ENCODE measurements at places on chromosomes 6 and 20. TPM values are rescaled to one million over a fixed set of nuclear protein-coding genes. Genes with fewer than 3 reads are reported as not detected.

Gene PLCB4
- total RNA-seq: 95.7 TPM

DNA sequence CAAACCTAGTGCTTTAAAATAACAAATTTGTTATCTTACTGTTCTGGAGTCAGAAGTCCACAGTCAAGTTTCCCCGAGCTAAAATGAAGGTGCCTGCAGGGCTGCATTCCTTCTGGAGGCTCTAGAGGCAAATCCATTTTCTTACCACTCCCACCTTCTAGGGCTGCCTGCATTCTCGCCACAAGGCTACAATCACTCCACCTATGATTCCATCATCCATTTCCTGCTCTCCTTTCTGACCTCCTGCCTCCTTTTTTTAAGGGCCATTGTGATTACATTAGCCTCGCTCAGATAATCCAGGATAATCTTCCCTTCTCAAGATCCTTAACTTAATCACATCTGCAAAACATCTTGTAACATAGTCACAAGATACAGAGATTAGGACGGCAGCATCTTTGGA lies 42.4 kb upstream of the SIRT5 start:
- H3K27ac ChIP-seq: no peak overlapping the region
- DNase-seq: no peak
- no peaks in the 10 kb centered on the region for H3K36me3 ChIP-seq
- H3K4me1 ChIP-seq: peaks cover 4% of the 10 kb centered on the region
- no peak overlapping the region for H3K4me3 ChIP-seq

DNA sequence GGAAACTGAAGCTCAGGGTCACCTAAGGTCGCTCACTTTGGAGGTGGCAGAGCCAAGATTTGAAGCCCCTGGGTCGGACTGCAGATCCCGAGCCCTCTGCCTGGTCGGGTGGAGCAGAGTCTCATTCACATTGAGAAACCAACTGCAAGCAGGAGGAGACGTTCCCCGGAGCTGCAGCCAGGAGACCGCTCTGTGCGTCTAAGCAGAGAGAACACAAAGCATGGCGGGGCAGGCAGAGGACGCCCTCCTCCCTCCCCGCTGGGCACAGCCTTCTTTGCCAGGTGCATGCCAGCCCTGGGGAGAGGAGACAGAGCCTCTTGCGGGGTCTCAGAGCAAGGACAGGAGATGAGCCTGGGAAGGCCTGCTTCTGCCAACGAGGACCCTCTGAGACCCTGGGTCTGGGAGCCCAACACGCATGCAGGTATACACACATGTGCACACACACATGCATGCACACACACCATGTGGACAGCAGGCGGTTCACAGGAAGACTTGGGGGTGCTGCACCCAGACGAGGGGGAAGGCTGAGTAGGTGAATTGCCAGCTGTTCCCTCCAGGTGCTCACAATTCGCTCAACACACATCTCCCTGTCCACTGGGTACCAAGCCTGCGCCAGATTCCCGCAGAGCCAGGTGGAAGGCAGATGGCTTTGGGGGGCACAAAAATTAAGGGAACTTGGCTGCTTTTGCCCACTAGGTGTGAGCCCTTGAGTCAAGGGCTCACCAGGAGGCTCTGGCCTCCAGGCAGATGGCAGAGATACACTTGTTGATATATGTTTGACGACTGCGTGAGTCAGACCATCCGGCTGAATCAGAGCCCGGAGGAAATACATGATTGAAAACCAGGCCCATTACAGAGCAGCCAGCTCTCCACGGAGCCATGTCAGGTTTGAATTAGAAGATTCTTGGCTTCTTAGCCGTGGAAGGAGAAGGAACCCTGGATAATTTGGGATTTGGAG lies 5.5 kb upstream of the NTSR1 start:
- peak overlapping the region; percentile 75 for H3K4me3 ChIP-seq
- H3K4me1 ChIP-seq: peaks cover 37% of the 10 kb centered on the region
- no peaks in the 10 kb centered on the region for H3K36me3 ChIP-seq
- H3K27ac ChIP-seq: peak overlapping the region; percentile 92

- H3K4me1 ChIP-seq: peaks cover 44% of the 10 kb centered on the region
- no peak overlapping the region for H3K4me3 ChIP-seq
- H3K36me3 ChIP-seq: no peaks in the 10 kb centered on the region
- no peak overlapping the region for H3K27ac ChIP-seq
Observed at GRCh38 chr6:14464055-14464454, 346.5 kb downstream of the CD83 start.

DNA sequence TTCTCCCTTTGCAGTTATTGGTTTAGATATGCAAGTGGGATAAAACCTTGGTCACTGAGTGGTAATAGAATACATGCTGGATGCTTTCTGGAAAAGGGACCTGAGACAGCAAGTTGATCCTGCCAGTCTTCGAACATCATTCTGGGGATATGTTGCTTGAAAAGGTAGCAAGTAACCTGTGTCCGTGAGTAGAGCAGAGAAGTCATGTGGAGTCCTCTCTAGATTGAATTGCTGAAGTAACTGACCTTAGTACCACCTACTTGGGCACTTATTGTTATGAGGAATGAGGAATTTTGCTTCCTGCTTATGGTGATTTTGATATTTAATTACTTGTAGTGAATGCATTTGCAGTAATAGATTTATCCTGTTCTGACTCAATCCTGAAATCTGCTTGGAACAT lies 367.3 kb upstream of the IMPG1 start:
- no peak overlapping the region for H3K27ac ChIP-seq
- H3K27me3 ChIP-seq: no peaks in the 10 kb centered on the region
- no peaks in the 10 kb centered on the region for H3K4me1 ChIP-seq
- no peak for DNase-seq
- no peak overlapping the region for H3K4me3 ChIP-seq

Gene BAG2
- total RNA-seq: 24.3 TPM

Gene MYLK2
- total RNA-seq: 0.20 TPM

GRCh38 chr6:107713563-107713962 lies 110.5 kb downstream of the SCML4 start:
- peak overlapping the region; percentile 82 for H3K4me3 ChIP-seq
- no peaks in the 10 kb centered on the region for H3K36me3 ChIP-seq
- peaks cover 21% of the 10 kb centered on the region for H3K4me1 ChIP-seq
- peaks cover 20% of the 10 kb centered on the region for H3K27me3 ChIP-seq
- DNase-seq: no peak
- H3K27ac ChIP-seq: no peak overlapping the region

- H3K27me3 ChIP-seq: no peaks in the 10 kb centered on the region
- H3K4me3 ChIP-seq: no peak overlapping the region
- H3K27ac ChIP-seq: no peak overlapping the region
- peaks cover 5% of the 10 kb centered on the region for H3K4me1 ChIP-seq
- DNase-seq: no peak
Observed at GRCh38 chr6:41813469-41813868, 26.0 kb downstream of the TOMM6 start.

- H3K36me3 ChIP-seq: no peaks in the 10 kb centered on the region
- no peak overlapping the region for H3K27ac ChIP-seq
- peaks cover 2% of the 10 kb centered on the region for H3K27me3 ChIP-seq
- no peak for DNase-seq
Observed at GRCh38 chr6:83439201-83439600, 8.3 kb upstream of the ME1 start.

DNA sequence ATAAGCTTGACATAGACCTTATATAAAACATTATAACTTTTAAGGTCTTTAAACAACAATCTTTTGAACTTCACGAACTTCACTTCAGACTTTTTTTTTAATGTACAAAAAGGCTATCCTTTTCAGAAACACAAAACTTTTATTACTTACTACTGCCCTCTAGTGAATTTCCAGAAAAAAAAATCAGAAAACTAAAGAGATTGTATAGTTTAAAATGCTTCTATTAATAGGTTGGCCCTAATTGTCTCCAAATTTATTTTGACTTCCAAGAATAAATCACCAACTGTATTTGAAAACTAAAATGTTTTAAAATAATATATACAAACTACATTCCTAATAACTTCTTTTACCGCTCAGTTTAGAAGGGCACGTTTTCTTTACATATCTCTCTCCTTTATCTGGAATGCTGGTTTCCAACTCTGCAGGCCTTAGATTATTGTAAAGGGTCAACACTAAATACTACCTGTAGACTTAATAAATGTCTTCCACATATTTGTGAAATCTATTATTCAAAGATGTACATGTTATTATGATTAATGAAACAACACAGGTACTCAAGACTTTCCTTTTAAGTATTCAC lies 66.8 kb downstream of the LMBRD1 start:
- no peaks in the 10 kb centered on the region for H3K27me3 ChIP-seq
- H3K4me1 ChIP-seq: no peaks in the 10 kb centered on the region
- H3K27ac ChIP-seq: no peak overlapping the region
- H3K4me3 ChIP-seq: no peak overlapping the region
- no peak for DNase-seq
- H3K36me3 ChIP-seq: peaks cover 9% of the 10 kb centered on the region

DNA sequence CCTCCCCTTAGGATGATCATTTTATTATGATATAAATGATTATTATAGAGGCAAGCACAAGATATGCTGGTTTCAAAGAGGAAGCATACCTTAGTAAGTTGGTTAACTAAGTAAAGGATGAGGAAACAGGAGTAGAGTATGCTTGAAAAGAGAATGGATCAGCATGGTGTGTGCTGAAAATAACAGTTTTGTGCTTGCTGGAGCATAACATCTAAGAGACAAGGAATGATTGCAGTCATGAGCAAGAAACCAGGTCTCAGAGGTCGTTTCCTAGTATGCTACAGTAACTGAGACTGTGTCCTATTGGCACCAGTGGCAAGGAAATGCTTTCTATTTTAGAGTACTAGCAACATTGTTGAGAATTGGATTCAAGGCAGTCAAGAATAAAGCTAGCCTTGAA lies 34.1 kb downstream of the CDC40 start:
- no peaks in the 10 kb centered on the region for H3K27me3 ChIP-seq
- H3K4me3 ChIP-seq: no peak overlapping the region
- no peak overlapping the region for H3K27ac ChIP-seq
- H3K36me3 ChIP-seq: peaks cover 35% of the 10 kb centered on the region
- DNase-seq: no peak
- peaks cover 37% of the 10 kb centered on the region for H3K4me1 ChIP-seq

GRCh38 chr6:142835787-142836535 lies 109.0 kb downstream of the HIVEP2 start:
- peaks cover 9% of the 10 kb centered on the region for H3K36me3 ChIP-seq
- no peak for DNase-seq
- H3K27ac ChIP-seq: no peak overlapping the region
- H3K4me3 ChIP-seq: no peak overlapping the region

Gene DZANK1
- 1.6 TPM for total RNA-seq

GRCh38 chr20:56911946-56912345 lies 282.8 kb downstream of the TFAP2C start:
- H3K4me1 ChIP-seq: no peaks in the 10 kb centered on the region
- no peaks in the 10 kb centered on the region for H3K36me3 ChIP-seq
- no peak for DNase-seq
- H3K27ac ChIP-seq: no peak overlapping the region
- peaks cover 10% of the 10 kb centered on the region for H3K27me3 ChIP-seq
- H3K4me3 ChIP-seq: no peak overlapping the region

Gene TFAP2A
- total RNA-seq: 89.0 TPM

DNA sequence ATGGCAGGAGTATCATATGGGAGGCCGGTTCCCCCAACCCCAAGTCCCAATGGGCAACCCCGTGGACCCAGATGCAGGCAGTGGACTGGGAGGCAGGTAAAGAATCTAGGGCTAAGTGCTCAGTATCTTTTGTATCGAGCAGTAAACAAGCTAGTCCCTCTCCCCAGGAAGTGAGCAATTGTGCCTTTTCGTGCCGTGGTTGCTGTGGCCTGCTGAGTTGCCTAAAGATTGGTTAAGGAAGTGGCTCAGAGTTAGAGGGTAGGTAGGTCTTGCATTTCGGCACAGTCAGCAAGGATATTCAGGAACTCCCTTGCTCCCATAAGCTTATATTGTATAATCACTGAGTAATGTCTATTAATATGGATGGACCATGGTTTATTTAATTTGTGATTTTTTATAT lies 1.3 kb upstream of the DNAH8 start:
- no peak for DNase-seq
- no peaks in the 10 kb centered on the region for H3K36me3 ChIP-seq
- no peak overlapping the region for H3K27ac ChIP-seq

Gene IL17F
- total RNA-seq: not detected

GRCh38 chr20:12482661-12483060 lies 526.1 kb upstream of the SPTLC3 start:
- H3K36me3 ChIP-seq: no peaks in the 10 kb centered on the region
- no peaks in the 10 kb centered on the region for H3K27me3 ChIP-seq
- no peaks in the 10 kb centered on the region for H3K4me1 ChIP-seq
- no peak for DNase-seq

DNA sequence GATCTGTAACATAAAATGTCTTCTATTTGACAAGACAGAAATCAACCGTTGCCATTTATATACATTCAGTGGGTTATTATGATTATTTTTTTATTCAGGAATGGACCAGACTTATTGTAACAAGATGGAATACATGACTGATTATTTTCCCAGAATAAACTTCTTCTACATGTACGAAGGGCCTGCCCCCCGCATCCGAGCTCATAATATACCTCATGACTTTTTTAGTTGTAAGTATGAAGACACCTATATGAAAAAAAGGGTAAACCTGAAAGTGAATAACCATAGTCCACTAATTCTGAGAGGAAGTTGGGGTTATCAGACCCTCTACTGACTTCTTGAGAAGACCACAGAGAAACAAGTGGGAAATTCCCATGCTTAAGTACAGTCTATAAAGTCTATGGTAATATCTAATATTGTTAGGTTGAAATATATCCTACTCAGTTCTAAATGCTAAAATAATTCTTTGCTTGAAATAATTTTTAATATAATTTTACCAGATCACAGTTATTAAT lies 15.9 kb downstream of the OR2A4 start:
- no peaks in the 10 kb centered on the region for H3K4me1 ChIP-seq
- no peak overlapping the region for H3K4me3 ChIP-seq
- DNase-seq: no peak

- H3K4me3 ChIP-seq: no peak overlapping the region
- no peak for DNase-seq
- peaks cover 18% of the 10 kb centered on the region for H3K4me1 ChIP-seq
- no peak overlapping the region for H3K27ac ChIP-seq
Observed at GRCh38 chr20:32524829-32525501, 60.2 kb downstream of the NOL4L start.

Gene DDO
- total RNA-seq: 1.0 TPM

DNA sequence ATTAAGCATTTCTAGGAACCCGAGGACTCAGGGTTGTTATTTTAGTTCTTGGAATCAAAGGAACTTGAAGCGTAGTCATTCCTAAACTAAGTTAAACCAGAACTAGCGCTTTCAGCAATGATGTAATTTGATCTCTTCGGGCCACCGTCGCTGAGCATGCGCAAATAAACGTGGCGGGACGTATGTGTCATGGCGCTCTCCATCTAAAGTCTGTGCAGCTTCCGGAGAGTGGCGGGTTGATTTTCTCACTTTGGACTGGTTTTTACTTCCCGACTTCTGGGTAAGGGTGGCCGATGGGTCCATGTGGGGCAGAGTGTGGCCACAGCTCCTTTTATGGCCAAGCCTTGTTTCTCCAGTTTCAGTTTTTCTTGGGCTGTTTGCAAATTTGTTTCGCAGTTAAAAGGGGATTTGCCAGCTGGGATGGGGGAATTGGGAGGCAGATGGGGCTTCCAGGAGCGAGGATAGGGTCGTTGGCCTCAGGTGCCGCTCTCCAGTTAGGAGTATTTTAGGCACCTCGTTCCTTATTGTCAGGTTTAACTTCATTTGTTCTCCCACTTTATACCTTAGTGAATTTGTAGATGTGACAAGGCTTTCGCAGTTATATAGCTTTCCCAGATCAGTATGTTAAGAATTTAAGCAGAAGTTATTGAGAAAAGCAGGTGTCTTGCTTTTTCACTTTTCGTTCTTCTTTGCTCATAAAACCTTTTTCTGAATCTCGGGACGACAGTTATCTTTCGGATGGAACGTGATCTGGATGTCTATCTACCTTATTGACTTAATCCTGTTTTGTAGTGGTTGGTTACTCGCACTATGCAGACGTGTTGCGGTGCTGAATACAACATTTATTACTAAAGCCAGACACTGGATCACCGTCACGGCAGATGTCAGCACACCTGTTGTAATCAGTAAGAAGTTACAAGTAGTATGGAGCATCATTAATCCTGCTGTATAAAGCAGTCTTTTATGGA lies at the start of gene CDKAL1:
Gene CDKAL1, plus strand, starts transcription at position 163 of the 968 bp plus-strand sequence. CDS start 11,894 bp downstream, outside the sequence.
- peak; percentile 92 for DNase-seq
- peaks cover 5% of the 10 kb centered on the region for H3K36me3 ChIP-seq
- peak within 1 kb of the TSS; percentile 97 for H3K27ac ChIP-seq
- H3K4me1 ChIP-seq: peaks cover 28% of the 10 kb centered on the region
